ENCODE measurements at places on chromosomes 7 and 10.
A peak's percentile ranks its signal among the peaks of the same experiment; 100 is the strongest.

GRCh38 chr7:129553899-129554461 lies 51.6 kb downstream of the SMKR1 start:
- no peak for DNase-seq

DNA sequence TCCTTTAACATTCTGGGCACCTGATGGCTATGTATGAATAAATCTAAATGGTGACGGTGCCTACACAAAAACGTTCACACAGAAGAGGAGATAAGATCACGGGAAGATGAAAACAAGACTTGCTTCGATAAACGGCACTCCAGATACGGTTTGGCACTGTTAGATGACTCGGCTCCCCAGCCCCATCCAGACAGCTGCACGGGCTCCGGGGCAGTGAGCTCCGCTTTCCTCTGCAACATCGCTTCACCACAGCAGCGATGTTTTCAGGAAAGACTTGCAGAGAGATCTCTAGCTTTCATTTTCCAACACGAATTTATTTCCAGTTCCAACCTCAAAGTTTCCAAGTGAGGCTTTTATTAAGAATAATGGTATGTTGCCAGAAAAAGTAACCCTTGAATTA lies 132.1 kb downstream of the KLF6 start:
- DNase-seq = no peak

GRCh38 chr10:78543031-78543748 lies 509.5 kb downstream of the RPS24 start:
- no peak for DNase-seq

- no peak for DNase-seq
Measured at GRCh38 chr10:122617476-122618270, 57.1 kb downstream of the DMBT1 start.

DNA sequence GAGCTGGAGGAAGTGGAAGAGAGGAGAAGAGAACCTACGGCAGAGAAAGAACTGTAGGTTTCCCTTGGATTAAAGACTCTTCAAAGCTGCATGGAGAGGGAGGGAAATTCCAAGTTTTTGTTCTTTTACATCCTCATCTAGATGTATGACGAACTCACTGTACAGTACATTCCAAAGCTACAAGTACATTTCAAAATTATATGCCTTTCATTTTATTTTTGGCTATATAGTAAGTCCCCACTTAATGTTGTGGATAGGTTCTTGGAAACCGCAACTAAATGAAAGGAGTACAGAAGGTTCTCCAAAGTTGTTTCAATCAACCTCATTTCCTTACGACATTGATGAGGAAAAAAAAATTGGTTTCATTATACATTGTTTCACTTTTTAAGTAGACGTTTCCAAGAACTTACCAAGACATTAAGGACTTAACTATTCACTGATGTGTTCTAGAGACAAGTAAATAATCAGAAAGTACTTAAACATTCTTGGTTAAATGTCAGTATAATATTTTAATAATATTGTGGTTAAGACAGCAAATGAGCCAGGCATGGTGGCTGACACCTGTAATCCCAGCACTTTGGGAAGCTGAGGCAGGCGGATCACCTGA lies 16.1 kb upstream of the JMJD1C start:
- DNase-seq = no peak

GRCh38 chr7:74061840-74062539 lies 21.6 kb upstream of the LIMK1 start:
- peak; percentile 30 for DNase-seq

GRCh38 chr7:26858735-26859134 lies 5.7 kb downstream of the SKAP2 start:
- no peak for DNase-seq

DNA sequence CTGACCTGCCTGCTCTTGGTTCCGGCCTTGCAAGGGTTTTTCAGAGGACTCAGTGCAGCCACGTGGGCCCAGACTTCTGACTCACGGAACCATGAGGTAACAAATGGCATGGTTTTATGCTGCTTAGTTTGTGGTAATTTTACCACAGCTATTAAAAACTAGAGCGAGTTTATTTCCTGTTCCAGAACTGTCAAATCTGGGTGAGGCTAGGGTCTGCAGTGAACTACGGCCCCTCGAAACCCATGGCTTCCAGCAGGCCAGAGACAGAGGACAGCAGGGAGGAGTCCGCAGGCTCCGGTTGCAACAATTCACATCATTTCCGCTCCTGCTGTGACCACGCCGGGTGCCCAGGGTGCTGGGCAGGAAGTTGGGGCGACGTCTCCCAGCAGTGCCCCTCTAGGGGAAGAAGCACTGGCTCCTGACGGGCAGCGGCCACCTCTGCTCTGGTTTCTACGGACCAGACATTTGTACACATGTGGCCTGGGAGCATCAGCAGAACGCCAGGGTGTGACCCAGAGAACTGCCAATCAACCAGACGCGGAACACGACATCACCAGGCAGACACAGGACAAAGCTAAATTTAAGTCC lies 74.8 kb downstream of the ADARB2 start:
- DNase-seq = no peak
